ENCODE measurements at places on chromosomes 5 and 9.
A peak's percentile ranks its signal among the peaks of the same experiment; 100 is the strongest.

GRCh38 chr9:131011274-131012022 lies 2.5 kb downstream of the LAMC3 start:
- DNase-seq = no peak

DNA sequence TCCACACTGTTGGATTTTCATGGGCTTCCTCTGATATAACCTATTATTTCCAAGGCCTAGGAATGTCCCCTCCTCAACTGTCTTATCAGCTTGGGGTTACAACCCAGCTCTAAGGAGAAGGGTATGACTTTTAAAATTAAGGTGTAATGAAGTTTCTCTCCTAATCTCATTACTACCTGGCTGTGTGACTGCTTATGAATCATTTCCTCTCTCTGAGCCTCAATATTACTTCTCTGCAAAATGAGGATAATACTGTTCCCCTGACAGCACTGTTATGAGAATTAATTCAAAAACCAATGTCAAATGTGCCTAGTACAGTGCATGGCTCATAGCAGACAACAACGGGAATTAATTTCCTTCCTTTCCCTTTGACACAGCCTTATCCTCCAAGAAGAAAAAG lies 118.9 kb downstream of the NR6A1 start:
- no peak for DNase-seq

GRCh38 chr5:149497357-149497756 lies 53.9 kb downstream of the CSNK1A1 start:
- DNase-seq = no peak

DNA sequence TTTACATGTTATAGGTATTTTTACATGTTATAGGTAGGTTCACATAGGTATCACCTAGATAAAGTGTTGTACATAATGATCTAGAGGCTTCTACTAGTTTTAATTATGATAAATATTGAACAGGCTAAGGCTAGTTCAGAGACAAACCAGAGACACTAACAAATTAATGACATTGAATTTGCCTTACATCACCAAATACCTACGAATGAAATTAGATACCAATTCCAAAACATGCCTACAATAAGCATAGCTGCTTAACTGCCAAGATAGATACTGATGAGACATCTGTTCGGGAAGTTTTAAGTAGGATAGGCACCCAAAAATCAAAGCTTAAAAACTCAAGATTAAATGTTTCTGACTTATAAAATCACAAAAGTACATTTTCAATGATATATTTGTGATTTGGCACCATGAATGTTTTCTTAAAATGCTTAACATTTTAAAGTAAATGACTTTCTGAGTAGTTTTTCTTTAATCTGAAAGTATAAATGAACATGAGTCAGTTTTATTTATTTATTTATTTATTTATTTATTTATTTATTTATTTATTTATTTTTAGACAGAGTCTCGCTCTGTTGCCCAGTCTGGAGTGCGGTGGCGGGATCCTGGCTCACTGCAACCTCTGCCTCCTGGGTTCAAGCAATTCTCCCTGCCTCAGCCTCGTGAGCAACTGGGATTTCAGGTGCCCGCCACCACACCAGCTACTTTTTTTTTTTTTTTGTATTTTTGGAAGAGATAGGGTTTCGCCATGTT lies 703.1 kb upstream of the ARRDC3 start:
- no peak for DNase-seq

GRCh38 chr5:169964246-169964645 lies 16.0 kb downstream of the INSYN2B start:
- no peak for DNase-seq

DNA sequence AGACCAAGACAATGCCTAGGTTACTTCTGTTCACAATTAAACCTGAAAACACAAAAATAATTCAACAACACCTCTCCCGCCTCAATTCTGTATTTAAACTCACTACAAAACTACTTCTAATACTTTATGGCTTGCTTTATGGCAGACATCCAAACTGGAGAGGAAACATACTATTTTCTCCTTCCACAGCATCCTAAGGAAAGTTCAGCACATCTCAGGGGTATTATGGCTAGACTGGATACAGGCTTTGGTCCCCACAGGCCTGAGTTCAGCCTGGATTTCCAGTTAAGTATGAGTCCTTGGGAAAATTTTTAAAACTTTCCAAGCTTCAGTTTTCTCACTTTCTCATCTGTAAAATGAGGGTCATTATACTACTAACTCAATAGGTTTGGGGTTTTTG lies 480.2 kb downstream of the CAAP1 start:
- DNase-seq = no peak

DNA sequence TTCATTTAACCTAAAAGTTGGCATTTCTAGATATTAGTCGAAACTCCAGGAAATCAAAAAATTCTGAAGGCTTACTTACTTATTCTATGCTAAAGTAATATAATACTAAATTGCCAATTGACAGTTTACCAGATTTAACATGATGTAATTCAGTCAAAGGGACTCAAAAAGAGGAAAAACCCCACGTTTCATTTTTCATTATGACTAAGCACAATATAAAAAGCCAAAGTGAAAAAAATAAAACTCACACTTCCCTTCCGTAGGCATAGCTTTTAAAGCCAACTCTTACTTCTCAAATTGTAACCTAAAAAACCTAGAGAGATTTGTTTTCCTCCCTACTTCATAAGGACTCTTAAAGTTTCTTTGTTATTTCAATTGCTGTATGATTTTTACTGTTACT lies 146.6 kb downstream of the RAPGEF6 start:
- DNase-seq = no peak

DNA sequence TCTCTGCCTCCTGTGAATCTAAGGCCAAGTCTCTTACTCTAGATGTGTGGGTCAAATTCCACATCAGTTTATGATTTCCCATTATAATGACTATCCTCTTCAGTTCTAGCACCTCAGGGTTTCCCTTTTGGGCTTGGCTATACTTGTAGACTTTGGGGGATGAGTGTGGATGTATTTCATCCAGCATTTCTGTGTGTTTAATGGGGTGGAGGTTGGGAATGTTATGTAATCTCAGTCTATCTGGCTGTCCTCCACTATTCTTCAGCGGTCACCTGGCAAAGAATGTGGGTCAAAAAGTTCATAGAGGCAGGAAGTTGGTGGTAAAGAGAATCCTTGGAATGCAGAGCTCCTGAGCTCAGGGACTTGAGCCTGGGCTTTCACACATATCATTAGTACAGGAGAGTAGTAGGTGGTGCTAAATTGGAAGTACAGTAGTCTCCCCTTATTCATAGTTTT lies 64.9 kb downstream of the CFAP95 start:
- no peak for DNase-seq

DNA sequence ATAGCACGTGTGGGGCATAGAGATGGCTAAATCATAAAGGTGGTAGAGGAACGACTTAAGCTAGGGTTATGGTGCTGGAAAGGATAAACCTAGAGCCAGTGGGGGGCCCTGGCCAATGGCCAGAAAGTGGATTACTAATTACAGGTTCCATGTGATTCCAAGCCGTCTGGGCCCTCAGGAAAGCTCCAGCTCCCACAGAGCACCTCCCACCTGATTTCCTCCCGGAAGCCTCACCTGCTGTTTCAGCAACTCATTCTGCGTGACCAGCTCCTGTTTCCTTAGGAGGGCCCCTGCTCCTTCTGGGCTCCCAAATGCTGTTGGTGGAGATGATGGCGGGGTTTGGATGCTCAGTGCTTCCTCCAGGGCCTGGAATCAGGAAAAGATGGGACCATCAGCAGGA lies 16.2 kb downstream of the GPX3 start:
- no peak for DNase-seq

DNA sequence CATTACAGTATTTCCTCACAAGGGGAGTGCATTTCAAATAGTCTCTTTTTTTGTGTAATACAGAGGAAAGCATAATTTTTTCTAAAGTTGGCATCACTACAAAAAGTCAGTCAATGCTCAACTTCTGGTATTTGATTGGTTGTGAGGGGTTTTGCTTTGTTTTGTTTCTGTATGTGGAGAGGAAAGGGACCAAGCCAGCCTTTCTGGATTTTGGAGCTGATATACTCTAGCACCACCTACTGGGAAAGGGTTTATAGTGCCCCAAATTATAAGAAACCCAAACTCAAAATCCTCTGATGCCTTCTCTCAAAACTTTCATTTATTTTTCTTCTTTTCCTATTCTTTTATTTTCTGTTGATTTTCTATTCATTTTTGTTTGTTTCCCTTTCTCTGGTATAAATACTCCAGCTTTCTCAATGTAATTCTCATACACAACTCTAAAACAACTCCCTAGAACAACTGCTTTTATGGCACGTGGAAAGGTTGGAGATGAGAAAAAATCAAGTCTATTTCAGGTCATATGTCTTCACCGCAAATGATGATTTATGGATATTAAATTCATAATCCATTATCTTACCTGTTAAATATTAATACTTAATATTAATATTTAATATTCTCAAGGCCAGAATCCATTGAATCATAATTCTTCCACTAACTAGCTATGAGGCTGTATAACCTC lies 69.5 kb upstream of the ANXA1 start:
- DNase-seq = no peak

- DNase-seq = no peak
Measured at GRCh38 chr9:126893079-126893478, 21.5 kb upstream of the RALGPS1 start.

DNA sequence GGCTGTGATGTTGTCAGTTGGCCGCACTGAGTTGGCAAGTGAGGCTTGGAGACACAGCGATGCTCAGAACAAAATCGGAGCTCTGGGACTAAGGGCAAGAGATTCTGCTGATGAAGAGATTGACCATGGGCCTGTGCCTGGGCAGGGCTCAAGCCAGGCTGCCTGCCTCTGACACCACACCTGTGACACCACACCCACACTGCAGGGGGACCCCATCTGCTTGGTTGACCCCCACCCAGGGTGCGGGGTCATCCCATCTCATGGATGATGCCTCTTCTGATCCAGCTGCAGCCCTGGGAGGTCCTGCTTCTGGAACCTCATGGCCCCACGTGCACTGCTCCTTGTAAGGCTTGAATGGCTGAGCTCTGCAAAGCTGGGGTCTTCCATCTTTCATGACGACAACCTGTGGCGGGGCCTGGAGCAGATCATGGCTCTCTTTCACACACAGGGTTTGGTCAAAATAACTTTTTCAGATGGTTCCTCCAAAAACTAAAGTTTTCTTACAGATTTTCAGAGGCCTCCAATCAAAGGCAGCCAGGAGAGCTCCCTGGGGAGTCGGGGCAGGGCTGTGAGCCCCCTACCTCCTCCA lies 185.2 kb downstream of the GADD45G start:
- DNase-seq = peak; percentile 38

- DNase-seq = no peak
Measured at GRCh38 chr5:39218482-39219402, 621 bp downstream of the FYB1 start.

GRCh38 chr9:136326061-136326760 lies 1.1 kb upstream of the GPSM1 start:
- DNase-seq = no peak

DNA sequence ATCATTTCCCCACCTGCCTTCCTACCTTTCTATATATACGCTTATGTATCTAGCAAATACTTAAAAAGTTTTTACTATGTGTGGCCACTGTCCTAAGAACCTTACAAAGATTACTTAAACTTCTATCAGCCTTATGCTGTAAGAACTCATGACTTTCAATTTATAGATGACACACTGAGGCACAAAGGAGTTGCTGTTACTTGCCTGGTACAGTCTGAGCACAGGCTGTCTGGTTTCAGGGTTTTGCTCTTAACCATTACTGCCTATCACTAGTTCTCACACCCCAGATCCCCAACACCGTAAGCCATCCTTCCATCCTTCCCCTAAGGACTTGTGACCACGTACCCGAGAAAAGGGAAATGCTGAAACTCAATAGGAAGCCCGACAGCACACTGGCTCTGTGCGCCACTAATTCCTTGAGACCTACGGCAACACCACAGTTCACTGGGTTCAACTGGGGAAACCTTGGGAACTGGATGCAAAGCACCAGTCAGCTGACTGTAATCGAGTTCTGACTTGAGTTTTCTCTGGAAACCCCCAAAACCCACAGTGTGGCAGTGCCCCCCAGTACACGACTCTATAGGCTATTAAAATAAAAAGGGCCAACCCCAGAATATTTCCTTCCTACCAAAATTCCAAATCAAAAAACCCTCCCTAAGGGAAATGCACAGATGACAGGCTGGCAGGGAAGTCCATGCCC lies 56.0 kb downstream of the AUH start:
- no peak for DNase-seq
